ENCODE measurements at places on chromosomes 6 and 20.

DNA sequence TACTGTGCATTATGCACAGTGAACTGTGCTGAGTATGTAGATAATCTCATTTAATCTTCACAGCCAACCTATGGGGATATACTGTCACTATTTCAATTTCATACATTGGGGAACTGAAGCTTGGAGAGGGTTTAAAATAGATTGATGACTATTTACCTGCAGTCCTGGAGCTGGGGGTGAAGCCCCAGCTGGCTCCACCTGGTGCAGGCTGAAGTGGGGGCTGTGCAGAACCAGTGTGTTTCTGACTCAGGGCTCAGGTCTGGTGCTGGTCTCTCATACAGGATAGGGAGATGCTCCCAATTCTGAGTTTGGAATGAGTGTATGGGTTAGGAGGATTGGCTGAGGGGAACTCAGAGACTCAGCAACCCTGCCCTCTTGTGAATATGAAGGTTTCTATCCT lies 176.1 kb upstream of the CEP162 start:
- DNase-seq: no peak

GRCh38 chr20:33127422-33128097 lies 40.4 kb upstream of the BPIFA2 start:
- DNase-seq: no peak

DNA sequence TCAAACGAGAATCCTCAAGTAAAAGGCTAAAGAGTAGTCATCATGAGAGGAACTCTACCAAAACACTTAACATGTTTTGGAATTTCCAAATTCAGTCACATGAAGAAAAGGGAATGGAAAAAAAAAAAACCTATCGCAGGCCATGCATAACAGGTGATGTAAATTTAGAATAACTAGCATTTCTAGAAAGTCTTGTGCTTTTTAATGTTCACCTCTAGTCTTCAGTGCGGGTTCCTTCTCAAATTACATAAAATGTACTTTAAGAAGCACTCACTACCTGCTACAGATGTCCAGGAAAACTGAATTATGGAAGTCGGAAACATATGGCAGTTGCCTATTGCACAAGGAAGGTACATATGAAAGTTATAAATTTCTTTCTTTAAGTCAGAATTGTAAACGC lies 6.1 kb upstream of the TBX18 start:
- no peak for DNase-seq

DNA sequence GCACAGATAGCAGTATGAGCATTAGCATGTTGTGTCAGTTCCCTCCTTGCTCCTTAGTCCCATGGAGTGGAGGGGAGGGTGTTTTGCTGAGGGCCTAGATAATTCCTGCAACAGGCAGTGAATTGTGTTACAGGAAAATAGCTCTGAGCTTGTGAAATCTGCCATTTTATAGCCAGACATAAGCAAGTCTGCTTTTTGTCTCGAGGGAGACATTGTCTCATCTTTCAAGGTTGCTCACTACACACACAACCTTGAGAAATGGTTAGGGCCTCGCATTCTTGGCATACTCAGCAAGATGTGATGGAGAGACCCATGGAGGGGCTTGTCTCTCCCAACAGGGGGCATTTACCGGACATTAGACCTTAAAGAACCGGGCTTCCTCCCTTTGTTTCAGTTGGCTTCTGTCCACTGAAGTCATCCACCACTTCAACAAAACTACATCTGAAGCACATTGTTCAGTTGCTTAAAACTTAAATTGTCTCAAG lies 108.0 kb upstream of the FOXO3 start:
- DNase-seq: no peak

GRCh38 chr6:104357928-104358327 lies 501.8 kb downstream of the HACE1 start:
- DNase-seq: no peak
